ENCODE measurements at places on chromosomes 2 and 18.
A peak's percentile ranks its signal among the peaks of the same experiment; 100 is the strongest.

DNA sequence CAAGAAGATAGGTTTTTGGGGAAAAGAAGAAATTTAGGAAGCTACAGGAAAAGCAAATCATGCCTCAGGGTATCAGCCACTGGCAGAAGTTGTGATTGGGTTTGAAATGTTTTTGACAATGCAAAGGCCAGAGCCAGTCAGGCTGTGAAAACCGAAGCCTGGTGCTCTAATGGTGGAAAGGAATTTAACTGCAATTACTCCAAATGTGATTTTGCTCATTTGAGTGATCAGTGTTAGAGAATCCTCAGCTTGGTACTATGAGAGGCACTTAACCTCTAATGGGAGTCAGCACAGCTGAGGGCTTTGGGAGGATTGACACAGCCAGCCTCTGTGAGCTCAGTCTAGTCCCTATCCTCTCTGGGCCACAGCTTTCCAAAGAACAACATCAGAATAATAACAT, 176.5 kb downstream of the LRRTM1 start:
- DNase-seq: no peak

- no peak for DNase-seq
These were observed 13.7 kb downstream of the LDLRAD4 start for GRCh38 chr18:13232086-13232917.

DNA sequence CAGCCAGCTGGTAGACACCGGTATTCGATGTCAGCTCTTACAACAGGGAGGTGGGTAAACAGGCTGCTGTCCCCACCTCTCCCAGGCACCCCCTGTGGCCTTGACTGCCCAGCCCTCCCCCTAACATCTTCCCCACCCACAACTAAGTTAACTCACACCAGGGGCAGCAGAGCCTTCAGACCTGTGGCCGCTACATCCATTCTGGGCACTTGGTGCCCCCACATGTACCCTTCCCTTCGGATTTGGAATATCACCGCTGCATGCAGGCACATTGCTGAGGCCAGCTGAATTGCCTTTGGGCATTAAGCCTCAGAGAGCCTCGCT, 130.3 kb downstream of the MYCN start:
- DNase-seq: no peak

DNA sequence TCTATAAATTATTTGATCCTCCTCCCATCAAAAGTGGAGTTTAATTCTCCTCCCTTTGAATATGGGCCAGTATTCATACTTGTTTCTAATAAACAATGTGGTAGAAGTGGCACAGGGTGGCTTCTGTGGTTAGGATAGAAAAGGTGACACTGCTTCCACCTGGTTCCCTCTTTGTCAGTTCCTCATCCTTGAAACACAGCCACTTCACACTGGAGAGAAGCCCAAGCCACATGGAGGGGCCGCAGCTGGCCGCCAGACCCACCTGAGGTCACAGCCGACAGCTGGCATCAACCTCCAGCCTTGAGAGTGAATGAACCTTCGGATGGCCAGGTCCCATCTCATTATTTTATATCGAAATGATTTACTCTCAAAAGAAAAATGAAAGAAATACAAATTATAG, 27.5 kb upstream of the SLC66A3 start:
- no peak for DNase-seq

- no peak for DNase-seq
These were observed 254.6 kb downstream of the SH3BP4 start for GRCh38 chr2:235206399-235206798.

DNA sequence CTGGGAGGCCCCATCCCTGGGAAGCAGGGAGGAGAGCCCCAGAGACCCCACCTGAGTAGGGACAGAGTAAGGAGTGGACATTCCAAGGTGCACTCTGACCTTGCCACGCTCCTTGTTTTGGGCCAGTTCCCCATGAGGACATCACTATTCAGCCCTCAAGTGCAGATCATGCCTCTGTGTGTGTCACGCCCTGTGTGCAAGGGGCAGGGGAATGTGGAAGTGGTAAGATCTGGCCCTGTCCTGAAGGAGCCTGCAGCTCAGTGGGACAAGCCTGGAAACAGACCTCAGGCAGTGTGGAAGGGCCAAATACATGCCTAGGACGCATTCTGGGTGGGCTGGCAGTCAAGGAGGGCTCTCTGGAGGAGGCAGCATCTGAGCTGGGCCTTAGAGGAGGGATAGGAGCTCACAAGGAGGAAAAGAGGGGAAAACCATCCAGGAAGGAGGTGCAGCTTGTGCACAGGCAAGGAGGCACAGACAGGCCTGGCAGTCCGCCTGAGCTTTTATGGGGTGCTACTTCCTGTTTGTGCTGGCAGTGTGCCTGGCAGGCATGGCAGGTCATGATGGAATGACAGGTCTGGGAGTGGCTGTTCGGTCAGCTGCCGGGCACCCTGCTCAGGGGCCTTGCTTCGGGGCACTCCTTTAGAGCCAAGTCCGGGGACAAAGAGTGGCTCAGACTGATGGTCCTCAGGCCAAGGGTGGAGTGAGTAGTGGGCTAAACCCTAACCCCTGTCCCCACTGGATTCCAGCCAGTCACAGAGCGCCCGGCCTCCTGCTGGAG, 3.3 kb downstream of the KLHL30 start:
- DNase-seq: peak; percentile 43

DNA sequence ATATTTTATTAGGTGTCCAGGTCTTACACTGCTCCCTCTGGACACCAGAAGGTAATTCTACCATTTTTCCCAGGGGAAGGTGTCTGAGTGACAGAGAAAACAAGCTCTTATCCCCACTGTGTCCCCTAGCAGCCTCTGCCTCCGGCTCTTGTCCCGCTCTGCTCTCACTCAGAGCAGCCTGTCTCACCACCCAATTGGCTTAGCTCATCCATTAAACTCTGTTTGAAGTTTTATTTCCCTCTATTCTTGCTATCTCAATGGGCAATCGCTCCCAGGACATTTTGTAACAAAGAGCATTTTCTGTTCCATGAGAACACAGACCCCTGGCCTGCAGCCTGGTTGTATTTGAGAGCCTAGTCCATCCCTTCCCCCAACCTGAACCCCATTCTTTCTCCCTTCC, 90.6 kb upstream of the LDAH start:
- no peak for DNase-seq

DNA sequence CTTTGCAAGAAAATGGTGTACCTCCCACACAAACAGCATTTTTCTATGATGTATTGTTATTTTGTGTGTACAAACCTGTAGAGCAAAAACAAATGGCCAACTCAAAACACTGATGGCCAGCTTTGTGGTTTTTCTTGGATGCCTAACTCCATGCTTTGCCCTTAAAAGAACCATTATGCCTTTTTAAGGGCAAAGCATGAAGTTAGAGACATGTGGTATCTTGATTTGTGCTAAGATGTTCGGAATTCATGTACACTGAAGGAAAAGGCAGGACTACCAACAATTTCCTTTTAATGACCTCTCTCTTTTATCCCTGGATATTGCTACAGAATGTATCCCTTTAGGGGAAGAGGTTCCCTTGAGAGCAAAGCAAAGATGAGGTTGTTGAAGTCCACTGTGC, 273.6 kb downstream of the SCG2 start:
- DNase-seq: no peak

GRCh38 chr2:144239306-144239705, 280.6 kb downstream of the ZEB2 start:
- no peak for DNase-seq

- no peak for DNase-seq
These were observed 47.8 kb downstream of the CAPN13 start for GRCh38 chr2:30759481-30759880.

DNA sequence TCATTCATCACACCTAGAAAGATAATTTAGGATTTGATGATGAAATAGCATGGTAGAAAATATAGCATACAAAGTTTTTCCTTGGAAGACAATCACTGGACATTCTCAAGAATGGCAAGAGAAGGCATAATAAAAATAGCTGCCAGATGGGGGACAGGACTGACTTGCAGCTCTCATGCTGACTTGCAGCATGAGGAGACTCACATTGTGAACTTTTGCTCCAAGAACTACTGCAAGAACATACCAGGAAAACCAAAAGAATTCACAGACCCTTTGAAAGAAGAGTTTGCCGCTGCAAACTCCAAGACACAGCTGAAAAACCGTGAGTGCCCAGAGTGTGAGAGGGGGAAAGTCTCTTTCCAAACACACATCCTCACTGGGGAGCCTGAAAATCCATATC, 47.0 kb downstream of the CRYGD start:
- no peak for DNase-seq

- no peak for DNase-seq
These were observed 92.3 kb downstream of the KLF7 start for GRCh38 chr2:207073412-207073800.

DNA sequence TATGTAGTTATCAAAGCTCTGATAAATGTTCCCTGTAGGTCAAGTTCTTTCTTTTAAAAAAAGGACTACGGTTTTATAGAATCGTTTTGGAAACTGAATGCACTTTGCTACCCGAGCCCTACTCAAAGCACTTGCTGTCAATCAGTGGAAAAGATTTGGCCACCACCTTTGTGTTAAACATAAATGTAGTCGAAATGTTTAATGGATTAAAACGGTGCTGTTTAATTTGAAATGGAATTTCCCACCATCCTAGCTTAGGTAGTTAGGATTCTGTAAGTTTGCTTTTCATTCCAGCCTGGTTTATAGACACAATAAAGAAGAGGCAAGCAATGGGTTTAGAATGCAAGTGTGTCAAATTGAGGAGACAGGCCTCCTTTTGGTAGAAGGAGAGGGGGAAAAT, 69.4 kb upstream of the MMADHC start:
- DNase-seq: no peak

DNA sequence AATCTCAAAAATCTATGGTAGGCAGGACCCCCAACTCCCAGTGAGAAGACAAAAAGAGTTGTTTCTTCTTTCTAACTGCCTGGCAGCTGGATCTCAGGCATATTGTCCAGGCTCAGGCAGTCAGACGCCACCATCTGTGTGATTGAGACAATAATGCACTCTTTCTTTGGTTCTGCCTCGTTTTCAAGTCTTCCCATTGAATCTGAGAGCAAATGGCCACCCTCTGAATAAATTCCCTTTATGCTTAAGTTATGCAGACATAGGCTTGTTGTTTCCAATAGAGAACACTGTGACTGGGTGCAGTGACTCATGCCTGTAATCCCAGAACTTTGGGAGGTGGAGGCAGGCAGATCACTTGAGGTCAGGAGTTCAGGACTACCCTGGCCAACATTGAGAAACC, 15.3 kb upstream of the CD207 start:
- DNase-seq: no peak

GRCh38 chr2:212495046-212495445, 43.6 kb downstream of the ERBB4 start:
- no peak for DNase-seq

DNA sequence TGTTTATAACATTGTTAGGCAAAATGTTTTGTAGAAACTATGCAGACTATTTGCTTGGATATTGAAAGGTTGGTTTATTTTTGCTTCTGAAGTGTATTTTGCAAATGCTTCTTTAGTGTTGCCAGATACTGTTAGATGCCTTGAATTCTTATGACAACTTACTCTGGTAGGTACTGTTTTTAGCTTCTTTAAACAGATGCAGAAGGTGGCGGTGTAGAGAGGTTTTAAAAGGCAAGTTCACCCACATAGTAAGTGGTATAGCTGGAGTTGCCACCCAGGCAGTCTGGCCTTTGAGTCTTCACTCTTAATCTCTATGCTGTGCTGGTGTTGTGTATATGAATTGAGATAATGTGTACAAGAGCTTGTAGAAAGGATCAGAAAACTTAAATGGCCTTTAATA, 3.6 kb downstream of the PCYOX1 start:
- DNase-seq: no peak

DNA sequence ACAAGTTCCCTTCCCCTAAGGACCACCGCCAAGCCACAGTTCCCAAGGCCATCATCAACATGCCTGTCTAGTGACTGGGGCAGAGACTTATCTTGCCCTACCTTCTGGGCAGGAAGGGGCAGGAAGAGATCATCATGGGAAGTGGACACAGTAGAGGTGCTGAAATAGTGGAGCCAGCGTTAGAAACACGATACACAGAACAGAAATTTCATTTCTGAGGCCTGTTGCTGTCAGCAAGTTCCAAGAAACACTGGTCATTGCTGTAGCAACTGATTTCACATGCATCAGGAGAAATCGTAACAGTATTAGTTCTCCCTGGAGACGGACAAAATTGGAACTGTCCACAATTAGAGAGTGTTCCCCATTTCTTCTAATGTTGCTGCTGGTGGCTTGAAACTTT, 83.0 kb downstream of the COLEC12 start:
- no peak for DNase-seq

- no peak for DNase-seq
These were observed 179.4 kb upstream of the AGAP1 start for GRCh38 chr2:235314371-235314930.

DNA sequence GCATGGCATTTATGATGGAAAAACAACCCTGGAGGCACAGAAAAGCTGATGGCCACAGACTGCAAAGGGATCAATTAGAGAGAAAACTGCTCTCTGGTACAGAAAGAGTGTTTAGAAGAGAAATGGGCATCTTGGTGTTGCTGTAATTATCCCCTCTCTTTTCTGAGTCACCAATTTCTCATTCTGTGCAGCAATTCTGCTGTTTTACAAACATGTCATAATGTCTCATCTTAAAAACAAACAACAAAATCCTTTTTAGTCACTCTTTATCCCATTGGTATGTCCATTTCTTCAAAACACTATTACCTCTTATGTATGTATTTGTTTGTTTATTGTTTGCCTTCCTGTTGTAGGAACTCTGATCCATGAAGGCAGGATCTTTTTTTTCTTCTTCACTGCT, 73.9 kb upstream of the HK2 start:
- no peak for DNase-seq

DNA sequence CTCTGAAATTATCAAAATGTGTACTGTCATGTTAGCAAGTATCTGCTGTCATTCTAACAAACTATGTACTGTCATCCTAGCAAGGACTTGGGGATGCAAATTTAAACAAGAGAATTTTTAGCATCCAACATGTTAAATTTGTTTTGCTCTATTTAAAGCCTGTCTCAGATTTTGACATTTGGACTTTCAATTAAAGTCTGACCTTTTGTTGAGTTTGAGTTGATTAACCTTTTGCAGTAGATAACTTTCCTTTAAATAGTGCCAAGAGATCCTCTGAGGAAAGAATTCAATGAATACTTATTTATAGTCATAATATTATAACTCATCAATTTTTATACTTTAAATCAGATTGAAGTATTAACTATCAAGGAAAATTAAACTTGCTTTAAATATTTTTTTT, 80.2 kb downstream of the TDRD15 start:
- no peak for DNase-seq

DNA sequence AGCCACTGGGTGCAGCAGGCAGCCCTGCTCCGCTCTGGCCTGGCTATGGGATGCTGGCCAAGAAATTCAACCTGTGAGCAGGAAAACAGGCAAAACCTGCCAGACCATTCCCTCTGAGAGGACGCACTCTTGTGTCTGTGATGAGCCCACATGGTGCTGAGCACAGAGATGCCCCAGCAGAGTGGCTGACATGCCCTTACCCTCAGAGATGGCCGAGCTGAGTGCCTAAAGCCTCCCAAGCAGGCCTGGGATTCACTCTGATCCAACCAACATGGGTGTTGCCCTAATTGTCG, 34.3 kb upstream of the TAF1B start:
- no peak for DNase-seq

DNA sequence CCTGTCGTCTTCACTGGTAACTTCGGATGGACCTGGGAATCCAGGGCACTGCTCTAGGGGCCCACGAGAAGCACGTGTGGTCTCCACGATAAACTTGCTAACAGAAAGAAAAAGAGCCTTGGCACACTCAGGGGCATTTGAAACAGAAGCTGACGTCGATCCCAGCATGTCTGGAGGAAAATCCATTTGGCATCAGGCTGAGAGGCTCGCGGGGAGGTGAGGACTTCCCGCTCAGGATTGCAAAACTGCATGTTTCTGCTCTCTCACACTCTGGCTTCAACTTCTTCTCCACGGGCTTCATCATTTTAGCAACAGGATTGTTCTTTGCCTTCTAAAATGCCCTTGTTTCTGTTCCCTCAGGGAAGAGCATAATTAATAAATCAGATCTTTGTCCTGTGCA, 181.7 kb upstream of the COPS8 start:
- DNase-seq: no peak
